ENCODE measurements at places on chromosomes 7 and 10.

- DNase-seq: peak; percentile 98
Measured at GRCh38 chr10:61992671-61993668, 91.5 kb downstream of the ARID5B start.

DNA sequence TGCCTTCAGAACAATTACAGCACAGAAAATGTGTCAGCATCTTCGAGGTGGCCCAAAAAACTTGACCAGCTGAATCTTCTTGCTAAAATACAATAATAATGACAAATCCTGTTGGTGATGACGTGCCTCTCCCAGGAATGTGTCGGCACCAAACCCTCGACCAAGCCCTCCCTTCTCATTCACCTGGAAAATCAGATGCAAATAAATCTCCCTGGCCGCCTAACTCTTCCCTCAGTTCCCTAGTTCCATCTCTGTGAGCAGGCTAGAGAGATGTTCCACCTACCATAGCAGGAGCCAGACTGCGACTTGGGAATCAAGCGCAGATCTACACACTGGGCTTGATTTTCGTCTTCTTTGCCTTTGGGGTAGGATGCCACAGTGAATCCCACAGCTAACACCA, 4.1 kb downstream of the PRSS1 start:
- DNase-seq: no peak

DNA sequence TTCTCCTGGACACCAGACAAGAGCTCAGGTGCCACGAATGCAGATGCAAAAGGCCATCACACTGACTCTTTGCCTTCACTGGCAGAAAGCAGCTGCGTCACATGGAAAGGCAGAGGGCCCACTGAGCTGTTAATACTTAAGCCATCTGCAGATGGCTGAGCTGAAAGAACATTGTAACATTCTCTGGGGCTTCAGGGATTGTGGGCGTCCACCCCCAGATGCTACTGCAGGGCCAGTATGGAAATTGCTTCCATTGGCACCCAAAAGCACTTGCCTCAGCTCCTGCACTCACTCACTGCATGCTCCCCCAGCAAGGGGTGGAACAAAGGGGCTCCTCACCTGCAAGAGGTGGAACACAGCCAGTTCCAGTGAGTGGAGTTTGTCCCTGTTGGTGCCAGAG, 1264.6 kb downstream of the REEP3 start:
- DNase-seq: no peak

GRCh38 chr10:75468612-75469005, 37.2 kb downstream of the LRMDA start:
- no peak for DNase-seq

DNA sequence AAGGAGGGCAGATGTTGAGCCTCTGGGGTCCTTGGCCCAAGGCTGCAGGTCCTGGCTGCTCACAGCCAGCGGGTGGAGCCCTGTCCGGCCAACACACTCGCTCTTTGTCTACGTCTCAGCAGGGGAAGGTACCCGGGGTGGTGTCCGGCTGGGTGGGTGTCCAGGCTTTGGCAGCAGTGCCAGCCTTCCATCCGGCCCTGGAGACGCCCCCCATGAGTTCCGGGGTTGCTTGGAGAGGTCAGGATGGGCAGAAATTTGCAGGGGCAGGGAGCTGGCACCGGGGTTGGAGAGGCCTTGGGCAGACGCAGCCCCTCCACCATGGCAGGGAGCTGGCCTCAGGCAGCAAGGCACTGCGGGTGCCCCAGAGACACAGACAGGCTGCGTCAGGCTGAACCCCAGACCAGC, 42.2 kb upstream of the ELN start:
- no peak for DNase-seq

- no peak for DNase-seq
Measured at GRCh38 chr7:101453617-101454016, 90.9 kb downstream of the COL26A1 start.

DNA sequence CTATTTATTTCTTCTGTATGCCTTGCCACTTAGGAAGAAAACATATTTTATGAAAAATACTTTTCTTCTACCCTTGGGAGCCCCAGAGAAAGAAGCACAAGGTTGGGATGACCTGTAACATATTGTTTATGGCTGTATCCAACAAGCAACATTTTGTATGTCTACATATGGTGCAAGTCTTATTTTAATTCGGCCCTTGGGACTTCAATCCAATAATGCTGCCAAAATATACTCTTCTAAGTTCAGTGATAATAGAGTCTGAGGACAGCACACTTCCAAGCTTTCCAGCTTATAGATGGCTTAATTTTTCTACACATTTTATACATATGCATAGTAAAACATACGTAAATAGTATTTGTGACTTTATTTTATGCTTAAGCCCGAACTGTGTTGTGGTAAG, 318.5 kb upstream of the SEMA3A start:
- no peak for DNase-seq

GRCh38 chr10:57654856-57655255, 612.8 kb downstream of the IPMK start:
- no peak for DNase-seq

- DNase-seq: peak; percentile 86
Measured at GRCh38 chr7:106485031-106485551, 175.9 kb downstream of the CCDC71L start.

GRCh38 chr10:114402871-114403540, 1.3 kb downstream of the AFAP1L2 start:
- DNase-seq: no peak

- peak; percentile 16 for DNase-seq
Measured at GRCh38 chr7:42886129-42886528, 25.7 kb downstream of the C7orf25 start.

DNA sequence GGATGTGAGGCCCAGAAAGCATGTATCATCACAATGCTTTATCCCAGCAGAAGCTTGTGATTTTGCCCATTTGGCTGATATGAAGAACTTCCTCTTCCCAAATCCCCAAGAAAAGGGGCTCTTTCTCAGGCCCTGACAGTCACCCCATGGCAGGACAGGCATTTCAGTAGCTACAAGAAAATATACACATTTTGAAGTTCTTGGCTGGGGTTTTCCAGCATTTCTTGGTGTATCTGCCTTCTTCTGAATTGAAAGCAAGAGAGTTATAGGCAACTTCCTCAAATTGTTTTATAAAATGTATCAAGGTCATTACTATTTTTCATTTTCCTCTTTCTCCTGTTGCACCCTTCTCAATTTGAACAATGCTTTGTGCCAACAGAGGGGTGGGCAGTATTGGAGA, 63.3 kb upstream of the PDLIM1 start:
- DNase-seq: no peak

GRCh38 chr7:99622596-99622995, 5.8 kb downstream of the ZSCAN25 start:
- DNase-seq: no peak

DNA sequence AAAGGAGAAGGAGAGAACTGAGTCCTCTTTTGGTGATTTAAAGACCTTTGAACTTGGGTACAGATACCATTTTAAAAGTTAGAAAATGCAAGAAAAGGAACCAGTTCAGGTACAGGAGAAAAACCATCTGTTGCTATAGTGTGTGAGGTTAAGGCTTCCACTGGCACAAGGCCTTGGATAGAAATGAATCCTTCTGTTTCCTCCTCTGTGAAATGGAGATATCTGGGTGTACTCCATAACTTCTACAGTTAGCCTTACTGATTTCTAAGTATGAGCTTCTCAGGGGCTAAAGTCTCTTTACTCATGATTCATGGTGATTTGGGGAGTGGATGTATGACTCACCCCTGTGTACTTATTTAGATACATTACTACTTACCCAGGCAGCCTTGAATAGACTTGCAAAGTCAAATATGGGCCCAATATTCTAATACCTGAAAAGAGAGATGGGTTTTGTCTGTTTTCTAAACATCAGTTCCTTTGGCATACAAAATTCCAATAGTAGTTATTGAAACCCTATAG, 117.2 kb upstream of the ADO start:
- DNase-seq: peak; percentile 27

DNA sequence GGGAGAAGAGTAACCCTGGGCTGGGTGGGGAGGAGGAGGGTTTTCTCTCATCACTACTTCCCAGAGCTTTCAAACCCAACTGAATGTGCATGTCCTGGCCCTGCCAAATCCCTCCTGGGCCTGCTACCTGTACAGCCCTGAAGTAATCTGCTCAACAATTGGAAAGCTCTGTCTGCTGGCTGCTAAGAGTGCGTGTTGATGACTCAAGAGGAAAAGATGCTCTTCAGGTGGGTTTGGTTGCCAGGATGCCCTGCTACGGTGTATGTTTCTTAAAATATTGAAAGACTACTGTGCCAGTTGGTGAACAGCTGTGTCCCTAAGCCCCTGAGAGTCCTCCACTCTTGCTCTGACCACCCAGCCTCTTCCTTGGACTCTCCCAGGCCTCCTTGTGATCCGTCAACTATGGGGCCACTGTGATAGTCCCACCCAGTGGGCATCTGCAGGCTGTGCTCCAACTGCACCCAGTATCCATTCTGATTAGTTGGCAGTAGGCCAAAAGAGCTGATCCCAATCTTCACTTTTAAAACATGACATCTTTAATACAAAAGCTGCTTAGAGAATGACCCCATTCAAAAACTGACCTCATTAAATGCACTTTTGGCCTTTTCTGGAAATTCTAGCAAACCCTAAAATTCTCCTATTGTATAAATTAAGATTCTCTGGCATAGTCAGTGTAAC, 85.6 kb downstream of the AOAH start:
- DNase-seq: no peak

DNA sequence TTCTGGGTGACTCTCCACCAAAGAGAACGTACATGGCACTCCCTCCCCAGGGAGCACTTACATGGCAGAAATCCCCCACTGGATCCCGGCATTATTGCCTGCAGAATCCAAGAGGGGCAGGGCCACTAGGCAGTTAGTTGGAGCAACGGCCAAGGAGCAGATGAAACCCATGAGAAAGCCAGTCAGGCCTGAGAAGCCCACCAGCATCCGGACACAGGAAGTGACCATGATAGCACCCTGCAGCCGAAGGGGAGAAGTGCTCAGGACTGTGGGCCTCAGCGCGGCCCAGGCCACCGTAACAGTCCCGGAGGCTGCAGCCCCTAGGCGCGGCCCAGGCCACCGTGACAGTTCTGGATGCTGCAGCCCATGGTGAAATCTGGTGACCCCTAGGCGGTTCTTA, 43.5 kb downstream of the STRA8 start:
- DNase-seq: no peak

- DNase-seq: peak; percentile 68
Measured at GRCh38 chr10:100907175-100907574, 5.6 kb upstream of the SLF2 start.

DNA sequence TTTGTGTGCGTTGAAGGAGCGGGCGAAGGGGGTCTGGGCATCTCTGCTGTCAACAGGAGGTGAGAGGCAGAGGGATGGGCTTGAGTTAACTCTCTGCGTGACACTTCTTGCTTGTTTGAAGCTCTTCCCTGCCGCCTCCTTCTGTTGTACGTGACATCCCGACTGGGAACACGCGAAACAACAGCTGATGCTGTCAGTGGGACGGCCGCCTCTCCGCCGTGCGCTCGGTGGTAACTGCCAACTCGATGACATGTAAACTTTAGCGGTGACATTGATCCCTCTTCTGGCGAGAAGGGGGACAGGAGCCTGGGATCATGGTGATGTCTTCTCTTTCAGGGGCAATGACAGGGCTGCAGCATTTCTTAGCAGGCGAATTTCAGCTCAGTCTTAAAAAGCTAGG, 394.5 kb downstream of the TYW1 start:
- no peak for DNase-seq

GRCh38 chr10:70440296-70441160, 953 bp downstream of the NODAL start:
- no peak for DNase-seq

GRCh38 chr10:79342811-79343561, 4.3 kb upstream of the PPIF start:
- DNase-seq: no peak

GRCh38 chr7:99918959-99919813, at the start of gene TRIM4:
Gene TRIM4, minus strand, starts transcription at chr7:99919530. Its CDS starts 129 bp downstream, at chr7:99919401.
- peak; percentile 95 for DNase-seq

GRCh38 chr10:33129141-33129995, 171.3 kb upstream of the ITGB1 start:
- DNase-seq: peak; percentile 97

Data from iris pigment epithelial cell (primary cell).